ENCODE measurements at places on chromosomes 5 and 9.

GRCh38 chr5:95908799-95909198, 52.9 kb downstream of the ELL2 start:
- no peak for DNase-seq

GRCh38 chr9:9893837-9894236, 719.0 kb downstream of the PTPRD start:
- no peak for DNase-seq

GRCh38 chr5:104052558-104053352, 490.2 kb upstream of the NUDT12 start:
- no peak for DNase-seq

DNA sequence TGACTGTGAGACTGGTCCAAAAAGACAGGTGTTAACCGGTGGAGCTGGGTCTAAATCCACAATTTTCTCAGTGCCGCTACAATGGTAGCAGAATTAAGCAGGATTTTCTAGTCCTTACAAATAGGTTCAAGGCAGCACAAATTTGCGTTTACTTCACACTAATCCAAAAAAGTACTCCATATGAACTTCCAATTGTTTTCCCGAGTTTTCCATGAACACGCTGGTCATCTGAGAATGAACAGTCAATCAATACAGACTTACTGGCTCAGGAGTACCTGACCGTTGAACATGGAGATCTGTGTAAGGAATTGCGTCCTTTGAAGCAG, 709 bp downstream of the SLC35D2 start:
- no peak for DNase-seq

- DNase-seq = no peak
Observed at GRCh38 chr5:159187719-159188118, 21.6 kb downstream of the RNF145 start.

GRCh38 chr5:11525020-11525419, 379.2 kb downstream of the CTNND2 start:
- no peak for DNase-seq

DNA sequence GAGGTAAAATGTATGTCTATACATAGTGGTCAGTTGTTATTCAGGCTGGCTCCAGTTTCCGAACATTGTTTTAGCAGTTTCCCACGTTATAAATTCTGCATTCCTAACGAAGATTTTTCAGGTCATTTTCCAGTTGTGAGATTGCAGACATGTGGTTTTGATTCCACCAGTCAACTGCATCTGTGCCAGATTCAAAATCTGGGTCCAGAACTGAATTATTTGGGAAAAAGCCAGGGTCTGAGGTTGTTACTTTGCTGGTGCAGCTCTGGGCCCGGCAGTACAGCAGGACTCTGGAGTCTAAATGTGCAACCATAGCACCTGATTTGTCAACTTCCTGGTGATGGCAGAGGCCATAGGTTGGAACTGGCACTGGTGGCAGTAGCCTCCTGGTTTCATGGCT, 105.7 kb upstream of the MEGF10 start:
- DNase-seq = no peak
